SW 1271 (cell line): ENCODE measurements at places on chromosomes 16 and 17.

- no peak for DNase-seq
These were observed 66.9 kb upstream of the RCVRN start for GRCh38 chr17:9971991-9972390.

DNA sequence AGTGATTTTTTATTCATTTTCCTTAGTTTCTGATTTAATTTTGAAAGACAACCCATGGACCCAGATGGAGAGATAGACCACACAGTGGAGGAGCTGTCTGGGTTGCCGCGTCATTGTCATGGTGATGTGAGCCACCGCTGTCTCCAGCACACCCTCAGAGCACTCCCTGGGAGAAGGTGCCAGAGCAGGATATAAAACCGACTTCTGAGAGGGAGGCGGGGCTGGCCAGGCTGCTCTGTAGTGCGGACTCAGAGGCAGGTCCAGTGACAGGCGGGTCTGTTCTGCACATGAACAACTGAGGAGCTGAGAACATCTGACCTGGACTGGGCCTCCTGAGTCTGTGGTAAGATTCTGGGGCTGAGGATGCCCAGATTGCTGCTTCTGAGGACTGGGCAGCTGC lies 216.3 kb upstream of the NLRP1 start:
- DNase-seq = no peak

DNA sequence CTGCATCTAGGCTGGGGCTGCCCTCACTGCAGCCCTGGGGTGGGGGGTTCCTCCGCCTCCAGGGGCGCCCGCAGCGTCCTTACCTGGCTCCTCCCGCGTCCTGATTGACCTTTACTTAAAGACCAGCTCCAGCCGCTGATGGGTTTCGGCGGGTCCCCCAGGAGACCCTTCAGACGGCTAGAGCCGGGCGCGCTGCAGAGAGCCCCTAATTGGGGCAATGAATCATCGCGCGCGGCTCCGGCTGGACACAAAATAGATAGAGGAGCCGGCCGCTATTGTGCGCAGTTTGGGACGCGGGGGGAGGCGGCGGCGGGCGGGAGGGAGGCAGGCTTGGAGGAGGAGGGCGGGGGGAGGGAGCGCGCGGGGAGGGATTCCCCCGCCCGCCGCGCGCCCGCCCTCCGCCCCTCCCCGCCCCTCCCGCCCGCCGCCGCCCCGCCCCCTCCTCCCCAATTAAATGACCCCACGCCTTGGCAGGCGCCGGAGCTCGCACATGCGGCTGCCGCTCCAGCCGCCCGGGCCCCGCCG lies 56.5 kb upstream of the CIBAR2 start:
- no peak for DNase-seq

GRCh38 chr16:19853132-19853741 lies 31.4 kb downstream of the GPRC5B start:
- no peak for DNase-seq

GRCh38 chr16:55264949-55265348 lies 59.1 kb upstream of the IRX6 start:
- DNase-seq = no peak

DNA sequence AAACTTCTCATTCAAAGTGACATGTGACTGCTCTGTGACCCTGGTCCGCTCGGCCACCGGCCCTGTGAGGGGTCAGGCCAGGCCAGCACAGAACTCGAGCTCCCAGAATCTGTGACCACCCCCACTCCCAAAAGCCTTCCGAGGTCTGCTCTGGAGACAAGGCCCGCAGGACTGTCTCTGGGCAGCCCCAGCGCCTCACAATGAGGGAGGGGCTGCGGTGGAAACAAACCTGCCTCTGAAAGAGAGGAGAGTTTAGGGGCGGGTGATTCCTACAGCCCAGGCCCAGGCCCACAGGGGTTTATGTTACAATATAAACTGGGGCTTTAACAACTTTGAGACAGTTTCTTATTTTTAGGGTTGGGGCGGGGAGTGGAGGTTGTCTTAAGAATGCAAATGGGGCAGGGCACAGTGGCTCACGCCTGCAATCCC lies 19.9 kb downstream of the IGFBP4 start:
- DNase-seq = no peak
